ENCODE measurements at places on chromosomes 4 and X. TPM values are rescaled to one million over a fixed set of nuclear protein-coding genes. Genes with fewer than 3 reads are reported as not detected.

Gene TSPAN7
- total RNA-seq = 134 TPM

Gene SORCS2
- total RNA-seq = 1.7 TPM

Gene VCX3A
- not detected for total RNA-seq

Gene GAGE12F
- total RNA-seq = not detected

Gene DMP1
- not detected for total RNA-seq

Data from right atrium auricular region (tissue), 2 donors.